Kidney epithelial cell (primary cell): ENCODE measurements at places on chromosomes 5 and 9. TPM values are rescaled to one million over a fixed set of nuclear protein-coding genes. Genes with fewer than 3 reads are reported as not detected.

- DNase-seq: no peak
Observed at GRCh38 chr5:167716126-167716775, 575.2 kb upstream of the WWC1 start.

DNA sequence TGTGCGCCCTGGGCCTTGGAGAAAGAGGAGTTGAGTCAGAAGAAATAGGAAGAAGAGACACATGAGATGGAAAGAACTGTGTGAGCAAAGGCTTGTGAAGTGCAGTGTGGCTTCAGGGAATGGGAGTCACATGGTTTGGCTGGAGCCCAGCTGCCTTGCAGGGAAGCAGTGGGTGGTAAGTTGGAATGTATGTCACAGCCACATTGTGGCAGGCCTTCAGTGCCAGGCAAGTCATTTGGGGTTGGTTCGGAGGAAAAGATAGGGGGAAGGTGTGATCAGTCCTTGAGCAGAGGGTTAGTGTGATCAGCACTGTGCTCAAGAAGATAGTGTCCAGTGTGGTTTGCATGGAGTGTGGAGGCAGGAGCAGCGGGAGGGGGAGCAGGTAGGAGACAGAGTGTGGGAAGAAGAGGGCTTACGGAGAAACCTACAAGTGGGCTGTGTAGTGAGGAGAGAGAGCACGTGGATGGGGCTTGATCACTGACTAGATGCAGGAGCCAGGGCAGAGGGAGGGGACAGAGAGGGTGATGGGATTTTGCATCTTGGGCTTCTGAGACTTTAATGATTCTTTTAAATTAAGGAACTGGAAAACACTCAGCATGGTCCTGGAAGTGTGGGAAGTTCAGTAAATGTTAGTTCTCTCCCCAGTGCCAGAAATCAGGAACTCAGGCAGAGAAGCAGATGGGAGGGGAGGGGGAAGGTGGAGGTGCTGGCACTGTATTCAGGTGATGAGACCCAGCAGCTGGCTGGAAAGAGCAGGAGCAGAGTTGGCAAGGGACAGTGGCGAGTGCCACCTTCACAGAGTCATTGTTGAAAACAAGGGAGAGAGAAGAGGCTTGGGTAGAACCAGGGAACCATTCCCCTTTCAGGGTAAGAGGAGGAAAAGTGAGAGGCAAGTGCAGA is 46.6 kb downstream of the ARHGAP26 start:
- peak; percentile 34 for DNase-seq

GRCh38 chr9:37575921-37576721 is at the start of gene FBXO10:
TSS of gene FBXO10 (minus strand) at chr9:37576380. CDS start at chr9:37541768, 34,612 bp downstream.
- DNase-seq: peak; percentile 21

- no peak for DNase-seq
Observed at GRCh38 chr9:27664121-27664779, 91.0 kb upstream of the C9orf72 start.

GRCh38 chr5:66134407-66134861 is 9.7 kb upstream of the SREK1 start:
- DNase-seq: no peak

DNA sequence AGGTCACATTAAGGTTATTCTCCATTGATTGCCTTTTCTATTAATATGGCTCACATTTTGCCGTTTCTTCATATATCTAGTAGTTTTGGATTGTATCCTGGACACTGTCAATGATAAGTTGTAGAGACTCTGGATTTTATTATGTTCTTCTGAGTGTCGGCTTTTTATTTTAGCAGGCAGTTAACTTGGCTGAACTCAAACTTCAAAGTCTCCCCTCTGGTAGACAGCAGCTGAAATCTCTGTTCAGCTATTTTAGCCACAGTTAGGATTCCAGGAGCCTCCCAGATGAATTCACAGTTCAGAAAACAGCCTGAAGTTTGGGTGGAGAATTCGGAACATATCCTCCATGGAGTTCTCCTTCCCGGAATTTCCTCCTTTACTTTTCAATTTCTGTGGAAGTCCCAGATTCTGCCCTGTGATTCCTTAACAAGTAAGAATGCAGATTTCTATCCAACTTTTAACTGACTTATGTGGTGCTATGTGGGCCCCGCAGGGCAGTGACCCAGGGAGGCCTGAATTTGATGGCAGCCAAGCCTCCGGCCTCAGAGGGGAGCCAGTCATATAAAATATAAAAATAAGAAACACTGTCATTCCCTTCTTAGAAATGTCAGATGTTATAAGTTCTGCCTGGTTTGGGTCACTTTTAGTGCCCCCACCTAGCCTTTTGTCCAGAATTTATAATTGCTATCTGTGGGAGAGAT is 39.3 kb upstream of the MVB12B start:
- no peak for DNase-seq

- no peak for DNase-seq
Observed at GRCh38 chr5:41156739-41157138, 56.6 kb downstream of the C6 start.

DNA sequence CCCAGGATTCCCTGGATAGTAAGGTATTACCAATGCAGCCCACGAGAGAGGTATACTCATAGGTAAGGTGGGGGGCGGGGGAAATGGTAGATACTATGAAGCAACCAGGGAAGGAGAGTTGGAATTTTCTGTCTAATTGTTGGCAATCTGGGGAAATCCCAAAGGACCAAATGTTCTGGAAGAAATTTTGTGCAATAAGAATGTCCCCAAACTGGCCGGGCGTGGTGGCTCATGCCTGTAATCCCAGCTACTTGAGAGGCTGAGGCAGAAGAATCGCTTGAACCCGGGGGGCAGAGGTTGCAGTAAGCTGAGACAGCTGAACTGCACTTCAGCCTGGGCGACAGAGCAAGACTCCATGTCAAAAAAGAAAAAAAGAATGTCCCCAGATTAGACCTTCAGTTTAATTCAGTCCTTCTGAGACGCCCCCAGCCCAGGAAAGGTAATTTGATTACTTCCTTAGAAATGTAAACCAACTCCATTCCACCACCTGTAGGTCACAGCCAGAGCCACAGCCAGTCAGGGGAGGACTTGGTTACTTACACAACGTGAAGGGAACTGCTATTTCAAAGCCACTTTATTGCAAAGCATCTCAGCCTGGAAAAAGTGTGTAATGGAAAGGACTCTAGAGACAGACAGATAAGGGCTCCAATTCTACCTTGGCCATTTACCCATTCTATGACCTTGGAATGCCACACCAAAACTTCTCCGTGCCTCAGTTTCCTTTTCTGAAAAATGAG is 50.0 kb upstream of the KLF4 start:
- DNase-seq: no peak

- DNase-seq: no peak
Observed at GRCh38 chr9:131853434-131853833, 113.6 kb upstream of the RAPGEF1 start.

GRCh38 chr9:4417578-4418325 is 72.5 kb upstream of the SLC1A1 start:
- no peak for DNase-seq

PCDHA12 gene
- 0.08 and 0.96 TPM in 2 replicates for total RNA-seq

SCGB3A2 gene
- not detected in 2 replicates for total RNA-seq

LYSMD3 gene
- 14.9 and 16.2 TPM in 2 replicates for total RNA-seq

RNF208 gene
- total RNA-seq: 3.1 and 4.2 TPM in 2 replicates

SLC36A3 gene
- total RNA-seq: not detected in 2 replicates

LMX1B gene
- total RNA-seq: 1.7 and 2.6 TPM in 2 replicates

GKAP1 gene
- total RNA-seq: 2.7 TPM in 2 replicates
